ENCODE measurements at places on chromosomes 6 and 20. TPM values are rescaled to one million over a fixed set of nuclear protein-coding genes. Genes with fewer than 3 reads are reported as not detected.

DNA sequence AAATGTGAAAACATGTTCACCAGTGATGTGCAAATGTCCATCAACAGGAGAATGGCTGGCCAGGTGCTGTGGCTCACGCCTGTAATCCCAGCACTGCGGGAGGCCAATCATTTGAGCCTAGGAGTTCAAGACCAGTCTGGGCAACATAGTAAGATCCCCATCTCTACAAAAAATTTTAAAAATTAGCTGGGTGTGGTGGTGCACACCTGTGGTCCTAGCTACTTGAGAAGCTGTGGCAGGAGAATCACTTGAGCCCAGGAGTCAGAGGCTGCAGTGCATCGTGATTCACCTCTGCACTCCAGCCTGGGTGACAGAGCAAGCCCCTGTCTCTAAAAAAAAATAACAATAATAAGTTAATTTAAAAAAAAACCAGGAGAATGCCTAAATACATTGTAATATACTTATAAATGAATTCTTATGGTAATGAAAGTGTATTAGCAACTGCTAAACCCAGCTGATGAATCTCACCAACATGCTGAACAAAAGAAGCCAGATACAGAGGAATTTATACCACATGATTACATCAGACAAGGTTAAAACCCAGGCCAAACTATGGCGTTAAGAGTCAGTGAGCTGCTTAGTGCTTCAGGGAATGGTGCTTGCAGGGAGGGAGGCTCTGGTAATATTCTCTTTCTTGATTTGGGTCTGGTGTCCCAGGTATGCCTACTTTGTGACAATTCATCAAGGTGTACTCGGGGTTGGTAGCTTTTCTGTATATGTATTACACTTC is 36.4 kb downstream of the RPP40 start:
- no peaks in the 10 kb centered on the region for H3K36me3 ChIP-seq
- H3K4me1 ChIP-seq: no peaks in the 10 kb centered on the region
- DNase-seq: no peak
- no peaks in the 10 kb centered on the region for H3K27me3 ChIP-seq
- H3K27ac ChIP-seq: no peak overlapping the region
- H3K4me3 ChIP-seq: no peak overlapping the region

- no peak overlapping the region for H3K27ac ChIP-seq
- DNase-seq: no peak
- no peaks in the 10 kb centered on the region for H3K27me3 ChIP-seq
- no peak overlapping the region for H3K4me3 ChIP-seq
- H3K4me1 ChIP-seq: peaks cover 17% of the 10 kb centered on the region
Observed at GRCh38 chr6:37802810-37803209, 16.7 kb upstream of the ZFAND3 start.

DNA sequence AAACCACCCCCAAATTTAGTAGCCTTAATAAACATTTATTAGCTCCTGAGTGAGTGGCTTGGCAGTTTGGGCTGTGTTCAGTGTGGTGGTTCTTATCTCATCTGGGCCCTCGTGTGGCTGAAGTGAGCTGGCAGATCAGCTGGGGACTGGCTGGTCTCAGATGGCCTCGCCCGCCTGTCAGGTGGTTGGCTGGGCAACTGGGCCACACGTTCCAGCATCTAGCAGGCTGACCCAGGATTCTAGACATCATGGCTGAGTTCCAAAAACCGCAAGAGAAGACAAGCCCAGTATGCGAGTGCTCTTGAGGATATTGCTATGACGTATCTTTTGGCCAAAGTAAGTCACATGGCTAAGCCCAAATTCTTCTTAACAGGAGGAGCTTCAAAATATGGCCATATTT is 28.9 kb downstream of the EIF2S2 start:
- 0 out of 2 replicates have a peak, but pooled peaks cover 5% of the 10 kb centered on the region for H3K36me3 ChIP-seq
- H3K4me3 ChIP-seq: no peak overlapping the region
- no peaks in the 10 kb centered on the region for H3K4me1 ChIP-seq

DNA sequence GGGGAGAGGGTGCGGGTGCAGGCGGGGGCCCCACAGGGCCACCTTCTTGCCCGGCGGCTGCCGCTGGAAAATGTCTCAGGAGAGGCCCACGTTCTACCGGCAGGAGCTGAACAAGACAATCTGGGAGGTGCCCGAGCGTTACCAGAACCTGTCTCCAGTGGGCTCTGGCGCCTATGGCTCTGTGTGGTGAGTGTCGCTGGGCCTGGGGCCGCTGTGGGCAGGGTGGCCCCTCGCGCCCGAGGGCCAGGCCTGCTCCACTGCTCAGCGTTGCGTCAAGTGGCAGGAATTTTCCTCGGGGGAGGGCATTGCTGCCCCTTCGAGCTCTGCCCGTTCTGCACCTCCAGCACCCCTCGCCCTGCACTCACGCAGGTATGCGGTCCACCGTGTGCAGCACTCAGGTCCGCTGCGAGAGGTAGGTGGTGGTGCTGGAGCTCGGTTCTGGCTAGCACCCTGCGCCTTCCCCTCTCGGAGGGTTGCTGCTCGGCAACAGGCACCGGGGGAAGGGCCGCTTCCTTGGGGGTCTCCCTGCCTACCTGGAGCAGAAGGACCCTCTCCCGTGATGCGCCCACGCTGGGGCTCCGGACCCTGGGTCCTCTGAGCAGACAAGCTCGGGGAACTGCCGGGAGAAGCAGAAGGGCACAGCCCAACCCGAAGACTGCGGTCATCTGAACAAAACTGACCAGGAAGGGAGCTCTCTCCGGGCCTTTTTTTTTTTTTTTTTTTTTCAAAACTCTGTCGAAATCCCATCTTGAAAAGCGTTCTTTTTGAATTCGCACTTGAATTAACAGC is 674 bp downstream of the MAPK14 start:
- peak overlapping the region; percentile 85 for H3K4me3 ChIP-seq
- no peaks in the 10 kb centered on the region for H3K27me3 ChIP-seq
- peaks cover 4% of the 10 kb centered on the region for H3K36me3 ChIP-seq
- no peak for DNase-seq
- peak overlapping the region; percentile 87 for H3K27ac ChIP-seq
- H3K4me1 ChIP-seq: peaks cover 9% of the 10 kb centered on the region

DNA sequence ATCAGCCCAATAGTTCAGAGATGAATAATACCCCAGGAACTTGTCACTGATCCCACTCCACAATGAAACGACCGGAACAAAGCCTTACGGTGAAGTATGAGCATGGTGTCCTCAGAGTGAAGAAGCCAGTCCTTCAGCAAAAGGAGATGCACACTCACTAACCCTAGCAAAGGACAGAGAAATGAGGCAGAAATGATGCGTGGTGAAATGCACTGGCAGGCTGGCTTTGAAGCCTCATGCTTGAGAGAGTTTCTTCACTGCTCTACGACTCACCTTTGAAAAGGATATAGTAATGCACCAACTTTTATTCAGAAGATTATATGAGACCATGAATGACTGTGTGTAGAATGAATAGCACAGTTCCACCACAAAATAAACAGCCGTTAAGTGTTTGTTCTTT is 74.8 kb downstream of the PHACTR1 start:
- no peak overlapping the region for H3K27ac ChIP-seq
- no peaks in the 10 kb centered on the region for H3K4me1 ChIP-seq
- no peak overlapping the region for H3K4me3 ChIP-seq
- DNase-seq: no peak
- no peaks in the 10 kb centered on the region for H3K36me3 ChIP-seq
- peaks cover 14% of the 10 kb centered on the region for H3K27me3 ChIP-seq

DNA sequence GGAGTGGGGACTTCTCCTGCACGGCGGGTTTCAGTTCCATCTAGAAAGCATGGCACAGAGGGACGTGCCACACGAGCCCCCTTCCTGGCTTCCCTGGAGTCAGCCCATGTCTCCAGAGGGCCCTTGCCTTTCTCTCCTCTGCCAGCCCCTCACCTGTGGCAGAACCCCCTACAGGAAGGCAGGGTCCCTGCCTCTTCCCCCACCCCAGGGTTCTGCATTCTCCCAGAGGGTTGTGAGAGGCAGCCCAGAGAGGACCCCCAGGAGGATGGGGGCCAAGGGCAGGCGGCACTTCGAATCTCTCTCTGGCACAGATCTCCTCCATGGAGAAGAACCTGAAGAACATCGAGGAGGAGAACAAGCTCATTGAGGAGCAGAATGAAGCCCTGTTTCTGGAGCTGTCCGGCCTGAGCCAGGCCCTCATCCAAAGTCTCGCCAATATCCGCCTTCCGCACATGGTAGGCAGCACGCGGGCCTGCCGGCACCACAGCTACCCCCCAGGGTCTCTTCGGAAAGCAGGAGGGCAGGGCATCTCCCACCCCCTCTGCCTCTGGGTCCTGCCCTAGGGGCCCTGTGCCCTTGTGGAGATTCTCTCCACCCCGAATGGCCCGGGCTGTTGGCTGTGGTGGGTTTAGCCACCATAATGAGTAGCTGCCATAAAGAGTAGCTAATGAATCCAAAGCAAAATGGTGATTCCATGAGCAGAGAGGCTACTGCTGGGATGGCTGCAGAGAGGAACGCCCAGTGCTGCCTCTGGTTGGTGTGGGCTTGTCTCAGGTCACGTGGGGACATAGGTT is 15.9 kb upstream of the PCMTD2 start:
- peaks cover 76% of the 10 kb centered on the region for H3K27me3 ChIP-seq
- no peaks in the 10 kb centered on the region for H3K4me1 ChIP-seq
- no peak overlapping the region for H3K4me3 ChIP-seq
- DNase-seq: no peak

SPDEF gene
- 1.4 TPM for total RNA-seq

FGD2 gene
- total RNA-seq: 0.50 TPM

GRCh38 chr20:40592941-40593340 is 96.1 kb downstream of the MAFB start:
- no peak overlapping the region for H3K27ac ChIP-seq
- no peak for DNase-seq
- H3K4me3 ChIP-seq: no peak overlapping the region
- no peaks in the 10 kb centered on the region for H3K36me3 ChIP-seq

DNA sequence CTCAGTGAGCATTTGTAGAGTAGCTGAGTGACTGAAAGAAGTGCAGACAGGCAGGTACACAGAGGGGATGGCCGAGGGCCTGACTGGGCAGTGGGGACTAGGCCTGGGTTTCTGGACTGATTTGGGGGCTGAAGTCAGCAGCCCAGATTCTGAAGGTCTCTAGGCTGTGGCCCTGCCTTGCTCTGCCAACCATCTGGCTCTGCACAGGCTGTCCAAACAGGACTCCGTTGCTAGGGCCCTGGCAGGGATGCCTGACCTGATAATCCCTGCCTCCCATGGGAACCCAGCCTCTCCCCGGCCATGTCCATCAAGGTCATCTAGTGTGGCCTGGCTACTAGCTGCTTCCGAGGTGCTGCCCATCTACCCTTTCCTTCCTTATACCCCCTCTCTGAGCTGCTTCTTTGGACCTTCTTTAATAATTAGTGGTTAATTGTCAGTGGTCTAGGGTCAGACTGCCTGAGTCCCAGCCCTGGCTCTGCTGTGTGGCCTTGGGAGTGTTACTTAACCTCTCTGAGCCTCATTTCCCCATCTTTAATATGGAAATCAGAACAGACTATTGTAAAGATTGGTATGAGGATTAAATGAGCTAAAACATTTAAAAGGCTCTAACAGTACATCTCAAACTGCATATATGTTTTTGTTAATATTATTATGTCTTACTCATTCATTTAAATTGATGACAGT is 137.9 kb downstream of the VEGFA start:
- no peak overlapping the region for H3K27ac ChIP-seq
- no peak overlapping the region for H3K4me3 ChIP-seq
- H3K4me1 ChIP-seq: peaks cover 18% of the 10 kb centered on the region
- no peaks in the 10 kb centered on the region for H3K36me3 ChIP-seq
- no peaks in the 10 kb centered on the region for H3K27me3 ChIP-seq
- no peak for DNase-seq

- no peak overlapping the region for H3K27ac ChIP-seq
- H3K27me3 ChIP-seq: no peaks in the 10 kb centered on the region
- no peak for DNase-seq
- H3K36me3 ChIP-seq: no peaks in the 10 kb centered on the region
Observed at GRCh38 chr20:7912551-7912950, 27.7 kb downstream of the HAO1 start.

DNA sequence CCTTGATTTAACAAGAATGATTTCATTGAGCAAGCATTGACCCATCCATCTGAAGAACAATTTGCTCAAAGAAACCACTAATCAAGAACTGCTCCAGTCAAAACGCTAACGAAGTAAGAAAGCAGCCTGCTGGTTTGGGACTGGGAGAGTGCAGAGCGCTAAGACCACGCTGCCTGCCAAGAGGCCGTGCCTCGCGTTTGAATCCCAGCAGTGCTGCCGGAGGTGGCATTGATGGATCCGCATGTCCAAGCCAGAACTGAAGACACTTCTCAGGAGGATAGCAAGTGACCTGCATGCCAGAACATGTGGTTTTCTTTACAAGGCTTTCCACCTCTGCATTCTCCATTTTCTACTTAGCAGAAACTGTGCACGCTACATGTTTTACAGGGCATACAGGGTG is 105.2 kb upstream of the FOXC1 start:
- H3K4me3 ChIP-seq: no peak overlapping the region
- H3K27me3 ChIP-seq: no peaks in the 10 kb centered on the region
- H3K36me3 ChIP-seq: no peaks in the 10 kb centered on the region

WFDC5 gene
- not detected for total RNA-seq

MTCH1 gene
- total RNA-seq: 236 TPM

DNA sequence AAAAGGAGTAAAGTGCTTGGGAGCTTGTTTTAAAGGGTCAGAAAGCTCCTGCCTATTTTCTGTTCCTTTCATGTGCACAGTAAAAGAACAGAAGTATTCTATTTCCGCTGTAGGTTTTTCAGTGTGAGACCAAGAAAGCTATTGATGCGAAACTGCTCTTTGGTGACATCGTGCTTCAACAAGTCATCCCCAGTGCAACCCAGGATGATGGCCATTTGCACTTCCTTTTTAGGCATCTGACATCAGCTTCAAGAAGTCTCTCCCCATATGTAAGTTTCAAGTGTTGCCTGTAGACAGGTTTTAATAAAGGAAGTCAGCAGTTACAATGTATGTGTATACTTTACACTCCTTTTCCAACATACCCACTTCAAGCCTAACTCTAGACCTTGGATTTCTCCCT is 131.6 kb downstream of the RFX6 start:
- H3K4me3 ChIP-seq: no peak overlapping the region
- no peak overlapping the region for H3K27ac ChIP-seq
- H3K4me1 ChIP-seq: no peaks in the 10 kb centered on the region
- no peaks in the 10 kb centered on the region for H3K36me3 ChIP-seq
- H3K27me3 ChIP-seq: no peaks in the 10 kb centered on the region

LY6G6F gene
- not detected for total RNA-seq

OCSTAMP gene
- total RNA-seq: not detected

GRCh38 chr6:75760320-75760719 is 11.3 kb downstream of the MYO6 start:
- H3K27me3 ChIP-seq: no peaks in the 10 kb centered on the region
- no peak for DNase-seq
- no peaks in the 10 kb centered on the region for H3K4me1 ChIP-seq
- no peak overlapping the region for H3K27ac ChIP-seq
- peaks cover 18% of the 10 kb centered on the region for H3K36me3 ChIP-seq

GRCh38 chr6:87710090-87710489 is 8.1 kb upstream of the AKIRIN2 start:
- H3K27ac ChIP-seq: no peak overlapping the region
- DNase-seq: no peak
- H3K27me3 ChIP-seq: no peaks in the 10 kb centered on the region
- H3K4me1 ChIP-seq: peaks cover 25% of the 10 kb centered on the region
- no peaks in the 10 kb centered on the region for H3K36me3 ChIP-seq

Data from PC-9 (cell line).